ENCODE measurements at places on chromosomes 2 and 18.

DNA sequence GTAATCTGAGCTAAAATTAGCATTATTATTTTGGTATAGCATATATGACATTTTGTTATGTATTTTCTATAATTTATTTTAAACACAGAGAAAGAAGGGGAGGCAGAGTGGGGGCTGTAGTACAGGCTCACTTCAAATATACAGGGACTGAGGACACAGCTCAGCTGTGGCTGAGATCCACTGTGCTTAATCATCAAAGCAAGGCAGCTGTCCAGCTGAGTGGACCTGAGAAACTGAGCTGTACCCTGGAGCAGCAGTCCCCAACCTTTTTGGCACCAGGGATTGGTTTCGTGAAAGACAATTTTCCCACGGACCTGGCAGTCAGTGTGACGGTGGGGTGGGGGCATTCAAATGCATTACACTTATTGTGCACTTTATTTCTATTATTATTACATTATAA is 687.2 kb downstream of the RNF144A start:
- no peak for DNase-seq

- DNase-seq = no peak
These were observed 482.0 kb upstream of the SALL3 start for GRCh38 chr18:78497641-78498040.

- no peak for DNase-seq
These were observed 66.5 kb upstream of the THUMPD2 start for GRCh38 chr2:39845460-39846146.

DNA sequence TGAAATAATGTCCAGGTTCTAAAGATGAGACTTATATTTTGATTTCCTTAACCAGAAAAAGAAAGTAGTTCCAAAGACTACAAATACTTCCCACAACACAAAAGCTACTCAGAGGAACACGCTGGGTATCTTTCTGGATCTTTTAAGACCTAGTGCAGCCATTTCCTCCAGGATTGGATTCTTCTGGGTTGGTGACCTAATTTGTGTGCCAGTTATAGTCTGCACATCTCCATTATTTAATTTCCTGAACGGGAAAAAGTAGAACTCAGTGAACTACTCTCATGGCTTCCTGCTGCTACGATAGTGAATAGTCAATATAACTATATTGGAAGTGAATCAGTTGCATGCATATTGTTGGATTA is 1.5 kb downstream of the TMEM87B start:
- no peak for DNase-seq

- DNase-seq = no peak
These were observed 56.8 kb downstream of the RNF144A start for GRCh38 chr2:6973895-6974545.

DNA sequence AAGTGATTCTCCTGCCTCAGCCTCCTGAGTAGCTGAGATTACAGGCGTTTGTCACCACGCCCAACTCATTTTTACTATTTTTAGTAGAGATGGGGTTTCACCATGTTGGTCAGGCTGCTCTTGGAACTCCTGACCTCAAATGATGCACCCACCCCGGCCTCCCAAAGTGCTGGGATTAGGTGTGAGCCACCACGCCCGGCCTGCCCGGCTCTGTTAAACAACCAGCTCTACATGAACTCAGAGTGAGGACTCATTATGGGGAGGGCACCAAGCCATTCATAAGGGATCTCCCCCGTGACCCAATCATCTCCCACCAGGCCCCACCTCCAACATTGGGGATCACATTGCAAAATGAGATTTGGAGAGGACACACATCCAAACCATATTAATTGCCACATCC is 8.8 kb downstream of the ATIC start:
- no peak for DNase-seq

GRCh38 chr2:187302586-187302985 is 145.5 kb downstream of the CALCRL start:
- no peak for DNase-seq

DNA sequence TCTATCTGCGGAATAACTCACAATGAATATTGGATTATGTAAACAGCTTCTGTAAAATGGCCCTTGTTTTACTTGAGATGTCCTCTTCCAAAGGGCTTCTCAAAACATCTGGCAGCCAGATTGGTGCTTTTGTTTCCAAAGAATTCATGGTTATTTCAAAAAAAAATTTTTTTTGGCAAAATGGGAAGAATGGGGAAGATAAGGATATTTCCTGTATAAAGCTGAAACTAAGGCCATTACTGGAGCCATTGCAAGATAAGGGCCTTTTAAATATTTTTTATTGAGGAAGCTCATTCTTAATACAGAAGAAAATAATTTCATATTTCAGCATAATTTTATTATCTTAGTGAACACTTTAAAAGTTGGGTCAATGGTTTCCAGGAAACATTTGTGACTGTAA is 259.1 kb downstream of the GALNT13 start:
- DNase-seq = no peak

DNA sequence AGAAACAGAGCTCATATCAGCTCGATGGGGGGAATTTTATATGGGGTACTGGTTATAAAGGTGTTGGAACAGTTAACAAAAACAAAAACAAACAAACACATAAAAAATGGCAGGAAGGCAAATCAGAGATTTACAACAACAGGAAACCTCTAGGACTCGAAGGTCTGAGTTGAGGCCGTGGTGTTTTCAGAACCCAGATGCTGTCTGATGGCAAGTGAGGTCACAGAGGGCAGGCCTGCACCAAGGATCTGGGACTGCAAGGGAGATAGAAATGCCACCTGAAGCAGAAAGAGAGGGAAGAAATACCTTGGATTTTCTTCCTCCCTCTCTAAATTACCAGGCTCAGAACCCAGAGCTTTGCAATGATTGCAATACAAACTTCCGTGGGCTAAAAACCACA is 429.5 kb downstream of the ZNF521 start:
- no peak for DNase-seq

DNA sequence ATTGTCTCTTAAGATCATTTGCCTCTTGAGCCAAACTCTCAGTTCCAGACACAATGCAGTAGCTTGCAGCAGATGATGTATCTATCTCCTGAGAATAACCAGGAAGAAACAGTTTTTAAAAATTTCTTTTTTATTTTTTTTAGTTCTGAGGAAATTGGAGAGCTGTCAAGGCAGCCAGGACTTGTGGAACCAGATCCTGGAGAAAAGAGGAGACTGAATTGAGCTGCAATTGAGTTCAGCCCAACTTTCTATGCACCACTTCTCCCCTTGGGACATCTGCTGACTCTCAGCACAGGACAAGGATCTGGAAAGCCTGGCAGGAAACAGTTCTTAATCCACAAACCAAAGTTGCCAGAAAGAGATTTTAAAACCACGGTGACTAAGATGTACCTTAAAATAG is 13.5 kb upstream of the CSRNP3 start:
- DNase-seq = no peak

DNA sequence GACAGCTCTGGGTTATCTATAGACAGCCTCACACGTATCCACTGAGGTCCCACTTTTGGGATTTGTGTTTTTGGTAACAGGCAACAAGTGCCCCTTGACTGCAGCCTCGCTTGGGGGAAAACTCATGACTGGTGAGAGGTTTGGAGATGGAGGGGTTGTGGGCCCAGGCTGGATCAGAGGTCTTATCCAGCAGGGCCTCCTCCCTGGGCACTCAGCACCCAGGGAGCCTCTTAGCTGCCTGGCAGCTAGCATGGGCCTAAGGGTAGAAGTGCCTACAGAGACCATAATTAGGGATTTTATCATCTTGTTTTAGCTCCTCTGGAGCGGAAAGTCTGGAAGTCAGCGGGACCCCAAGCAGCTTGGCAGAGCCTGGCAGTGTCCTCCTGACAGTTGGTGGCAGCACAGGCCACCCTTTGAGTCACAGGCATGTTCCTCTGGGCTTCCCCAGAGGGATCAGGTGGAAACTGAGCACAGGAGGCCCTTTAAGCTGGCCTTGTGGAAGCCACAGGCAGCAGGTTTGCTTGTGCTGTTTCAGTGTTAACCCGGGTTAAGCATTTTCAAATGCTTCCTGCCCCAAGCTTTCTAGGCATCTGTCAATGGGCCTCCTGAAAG is 143.1 kb downstream of the KCTD1 start:
- no peak for DNase-seq

GRCh38 chr2:126811101-126811500 is 87.6 kb upstream of the TEX51 start:
- no peak for DNase-seq

DNA sequence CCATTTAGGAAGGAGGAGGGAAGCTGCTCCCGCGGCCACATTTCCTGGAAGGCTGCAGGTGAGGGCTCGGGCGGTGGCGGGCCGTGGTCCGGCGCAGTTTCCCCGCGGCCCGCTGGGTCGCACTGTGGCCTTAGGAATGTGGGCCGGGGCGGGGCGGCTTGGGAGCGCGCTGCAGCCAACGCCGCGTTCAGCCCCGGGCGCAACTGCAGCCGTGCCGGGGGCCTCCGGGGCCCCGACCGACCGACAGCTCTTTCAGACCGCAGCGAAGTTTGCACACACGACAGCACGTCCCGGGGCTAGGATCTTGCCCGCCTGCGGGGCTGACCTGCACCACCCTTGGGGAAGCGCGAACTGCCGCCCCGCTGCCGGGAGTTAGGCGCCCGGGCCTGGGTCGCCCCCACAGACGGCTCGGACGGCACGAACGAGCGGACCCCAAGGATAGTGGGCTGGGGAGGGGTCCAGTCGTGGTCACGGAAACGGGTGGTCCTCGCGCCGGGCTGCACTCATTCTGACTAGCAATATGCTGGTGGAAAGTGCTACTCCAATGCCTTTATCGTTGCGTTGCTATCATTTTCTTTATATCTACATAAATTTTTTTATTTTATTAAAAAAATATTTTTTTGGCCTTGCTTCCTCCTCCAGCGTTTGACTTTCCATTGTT is 69.9 kb upstream of the DLX2 start:
- DNase-seq = no peak

- DNase-seq = no peak
These were observed 2.2 kb downstream of the MYT1L start for GRCh38 chr2:2328848-2329247.

DNA sequence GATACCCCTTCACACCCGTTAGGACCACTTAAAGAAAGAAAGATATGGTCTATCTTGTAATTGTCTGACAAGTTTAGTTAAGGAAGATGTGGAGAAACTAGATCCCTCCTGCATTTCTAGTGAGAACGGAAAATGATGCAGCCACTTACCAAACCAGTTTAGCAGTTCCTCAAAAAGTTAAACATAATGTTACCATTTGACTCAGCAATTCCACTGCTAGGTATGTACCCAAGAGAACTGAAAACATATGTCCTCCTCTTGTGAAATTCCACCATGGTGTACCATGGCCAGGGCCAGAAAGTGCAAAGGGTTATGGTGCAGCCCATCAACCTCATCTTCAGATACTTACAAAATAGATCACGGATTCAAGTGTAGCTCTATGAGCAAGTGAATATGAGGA is 79.0 kb upstream of the ID2 start:
- DNase-seq = no peak

- no peak for DNase-seq
These were observed 177.0 kb downstream of the CTIF start for GRCh38 chr18:48715711-48716361.

- no peak for DNase-seq
These were observed 214.9 kb downstream of the DSEL start for GRCh38 chr18:67301592-67301991.
